Activated T-helper 2 cell treated with anti-CD3 and anti-CD28 coated beads, Interferon-gamma antibody, Interleukin-2, Interleukin-4, amounts not matched to agents 10 μg/mL and 5 μg/mL and 100 μg/mL, durations not matched to agents 14 hours and 24 hours and 36 hours (primary cell): ENCODE measurements at places on chromosomes 5 and 9.
A peak's percentile ranks its signal among the peaks of the same experiment; 100 is the strongest.

DNA sequence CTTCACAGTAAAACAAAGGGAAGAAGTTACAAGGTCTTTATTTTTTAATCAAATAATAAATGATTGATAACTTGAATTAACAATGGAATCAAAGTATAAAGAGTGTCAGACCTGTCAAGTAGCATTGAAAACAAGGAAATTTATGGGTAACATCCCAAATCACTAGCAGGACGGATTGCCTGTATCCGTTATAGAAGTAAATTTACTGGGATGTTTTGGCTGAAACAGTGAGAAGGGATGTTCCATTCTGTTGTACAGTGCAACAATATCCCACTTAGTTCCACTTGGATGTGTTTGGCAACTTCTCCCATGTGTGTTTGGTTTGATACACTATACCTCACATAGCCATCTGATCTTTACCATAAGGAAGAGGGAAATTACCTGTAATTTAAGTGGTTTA lies 421.0 kb upstream of the CHD1 start:
- H3K4me1 ChIP-seq, result no peaks in the 10 kb centered on the region
- H3K4me3 ChIP-seq, result no peak overlapping the region
- no peaks in the 10 kb centered on the region for H3K27me3 ChIP-seq
- no peaks in the 10 kb centered on the region for H3K36me3 ChIP-seq

DNA sequence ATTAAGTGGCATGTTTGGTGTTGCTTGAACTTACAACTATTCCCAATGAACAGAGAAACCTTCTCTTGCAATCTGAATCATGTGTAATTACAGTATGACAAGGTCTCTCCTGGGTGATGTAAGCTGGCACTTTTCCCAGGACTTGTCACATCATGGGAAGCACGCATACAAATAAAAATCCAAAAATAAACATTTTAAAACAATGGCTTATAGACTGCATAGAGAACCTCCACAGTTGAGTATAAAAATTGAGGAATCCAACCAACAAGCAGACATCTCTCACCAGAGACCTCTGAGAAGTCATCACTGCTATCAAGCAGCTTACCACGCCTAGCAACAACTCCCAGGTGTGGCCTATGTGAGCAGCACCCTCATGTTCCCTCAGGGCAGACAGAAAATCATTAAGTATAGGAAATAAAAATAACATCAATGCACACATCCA lies 3.9 kb downstream of the MLLT3 start:
- H3K27me3 ChIP-seq, result no peaks in the 10 kb centered on the region
- peaks cover 39% of the 10 kb centered on the region for H3K4me1 ChIP-seq
- no peak overlapping the region for H3K4me3 ChIP-seq
- no peak overlapping the region for H3K27ac ChIP-seq
- H3K36me3 ChIP-seq, result peaks cover 37% of the 10 kb centered on the region
- DNase-seq, result no peak

GRCh38 chr5:80915716-80916115 lies 44.4 kb upstream of the RASGRF2 start:
- H3K27ac ChIP-seq, result no peak overlapping the region
- DNase-seq, result no peak
- H3K4me1 ChIP-seq, result peaks cover 13% of the 10 kb centered on the region
- H3K4me3 ChIP-seq, result no peak overlapping the region
- H3K36me3 ChIP-seq, result peaks cover 5% of the 10 kb centered on the region

GRCh38 chr5:6545770-6546690 lies 86.8 kb downstream of the NSUN2 start:
- no peaks in the 10 kb centered on the region for H3K36me3 ChIP-seq
- no peak overlapping the region for H3K27ac ChIP-seq
- peaks cover under 1% of the 10 kb centered on the region for H3K27me3 ChIP-seq
- no peak for DNase-seq

DNA sequence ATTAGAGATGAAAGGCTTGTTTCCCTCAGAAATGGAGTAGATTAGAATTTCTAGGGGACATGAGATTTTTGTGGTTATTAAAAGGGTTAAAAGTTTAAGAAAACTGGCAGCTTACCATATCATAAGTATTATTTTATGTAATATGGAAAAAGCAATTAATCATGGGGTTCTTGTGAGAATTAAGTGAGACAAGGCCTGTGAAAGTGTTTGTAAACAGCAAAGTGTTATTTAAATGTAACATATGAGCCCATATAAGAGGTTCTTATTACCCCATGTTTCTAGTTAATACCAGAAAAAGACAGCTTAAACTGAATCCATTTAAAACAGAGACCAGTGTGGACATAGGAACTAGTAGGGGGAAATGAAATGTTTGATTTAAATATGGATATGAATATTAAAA lies 241.1 kb upstream of the PIK3R1 start:
- H3K27me3 ChIP-seq, result no peaks in the 10 kb centered on the region
- H3K4me1 ChIP-seq, result no peaks in the 10 kb centered on the region
- no peak for DNase-seq
- no peaks in the 10 kb centered on the region for H3K36me3 ChIP-seq

- DNase-seq, result no peak
- no peak overlapping the region for H3K4me3 ChIP-seq
- no peaks in the 10 kb centered on the region for H3K36me3 ChIP-seq
These were observed 82.2 kb upstream of the BRINP1 start for GRCh38 chr9:119451426-119451825.

GRCh38 chr5:38515646-38516045 lies 40.8 kb downstream of the LIFR start:
- no peaks in the 10 kb centered on the region for H3K36me3 ChIP-seq
- no peak for DNase-seq
- peaks cover 5% of the 10 kb centered on the region for H3K27me3 ChIP-seq
- H3K27ac ChIP-seq, result no peak overlapping the region

- peaks cover 7% of the 10 kb centered on the region for H3K4me1 ChIP-seq
- H3K4me3 ChIP-seq, result no peak overlapping the region
- H3K36me3 ChIP-seq, result no peaks in the 10 kb centered on the region
- peaks cover 34% of the 10 kb centered on the region for H3K27me3 ChIP-seq
- no peak overlapping the region for H3K27ac ChIP-seq
These were observed 11.1 kb downstream of the UNC5A start for GRCh38 chr5:176821441-176821840.

GRCh38 chr5:93735378-93735777 lies 6.0 kb downstream of the POU5F2 start:
- no peak overlapping the region for H3K4me3 ChIP-seq
- no peak overlapping the region for H3K27ac ChIP-seq
- no peaks in the 10 kb centered on the region for H3K4me1 ChIP-seq
- no peaks in the 10 kb centered on the region for H3K36me3 ChIP-seq
- no peaks in the 10 kb centered on the region for H3K27me3 ChIP-seq
- no peak for DNase-seq

DNA sequence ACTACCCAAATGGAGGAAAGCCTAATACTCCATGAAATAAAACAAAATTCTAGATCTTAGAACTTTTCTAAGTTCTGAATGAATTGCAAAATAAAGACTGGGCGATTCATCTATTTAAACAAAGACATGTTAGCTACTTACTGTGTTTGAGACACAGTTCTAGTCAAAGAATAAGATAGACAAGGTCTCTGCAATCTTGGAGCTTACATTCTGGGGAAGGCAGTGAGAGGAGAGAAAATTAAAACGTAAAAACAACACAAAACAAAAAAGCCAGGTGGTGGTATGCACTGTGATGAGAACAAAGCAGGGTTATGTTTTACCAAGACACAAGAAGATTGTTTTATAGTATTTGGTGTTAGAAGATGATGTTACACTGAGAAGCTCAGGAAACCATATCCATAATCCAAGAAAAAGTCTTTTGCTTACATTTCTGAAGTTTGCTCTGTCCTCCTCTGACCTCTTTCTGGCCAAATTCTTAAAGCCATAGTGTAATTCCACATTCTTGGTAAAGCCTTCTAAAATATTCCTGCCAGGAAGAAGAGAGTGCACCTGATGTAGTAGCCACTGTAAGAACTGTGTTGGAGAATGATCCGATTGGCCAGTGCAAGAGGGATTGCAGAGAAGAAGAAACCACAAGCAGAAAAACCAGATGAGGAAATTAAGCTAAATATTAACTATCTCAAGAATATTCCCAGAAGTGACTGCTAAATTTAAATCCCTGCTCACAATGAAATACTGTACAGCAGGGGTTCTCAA lies 218.4 kb downstream of the PCSK1 start:
- DNase-seq, result no peak
- H3K36me3 ChIP-seq, result no peaks in the 10 kb centered on the region
- H3K4me1 ChIP-seq, result peaks cover 4% of the 10 kb centered on the region
- H3K27ac ChIP-seq, result no peak overlapping the region

DNA sequence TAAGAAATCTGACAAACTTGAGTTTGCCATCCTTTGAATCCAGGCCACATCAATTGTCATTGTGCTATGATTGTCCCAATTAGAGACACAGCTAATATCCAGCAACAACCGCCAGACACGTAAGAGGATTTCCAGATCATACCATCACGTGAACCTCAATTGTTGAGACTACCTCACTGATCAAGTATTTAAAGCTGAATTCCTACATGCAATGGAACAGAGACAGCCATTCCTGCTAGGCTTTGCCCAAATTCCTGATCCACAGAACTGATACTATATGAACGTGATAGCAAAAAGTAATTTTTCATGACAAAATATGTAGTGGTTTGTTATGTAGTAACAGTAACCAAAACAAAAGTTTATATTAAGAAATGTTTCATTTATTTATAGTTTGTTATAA lies 657.7 kb downstream of the PRR16 start:
- no peaks in the 10 kb centered on the region for H3K27me3 ChIP-seq
- DNase-seq, result no peak
- no peak overlapping the region for H3K4me3 ChIP-seq
- H3K4me1 ChIP-seq, result no peaks in the 10 kb centered on the region

DNA sequence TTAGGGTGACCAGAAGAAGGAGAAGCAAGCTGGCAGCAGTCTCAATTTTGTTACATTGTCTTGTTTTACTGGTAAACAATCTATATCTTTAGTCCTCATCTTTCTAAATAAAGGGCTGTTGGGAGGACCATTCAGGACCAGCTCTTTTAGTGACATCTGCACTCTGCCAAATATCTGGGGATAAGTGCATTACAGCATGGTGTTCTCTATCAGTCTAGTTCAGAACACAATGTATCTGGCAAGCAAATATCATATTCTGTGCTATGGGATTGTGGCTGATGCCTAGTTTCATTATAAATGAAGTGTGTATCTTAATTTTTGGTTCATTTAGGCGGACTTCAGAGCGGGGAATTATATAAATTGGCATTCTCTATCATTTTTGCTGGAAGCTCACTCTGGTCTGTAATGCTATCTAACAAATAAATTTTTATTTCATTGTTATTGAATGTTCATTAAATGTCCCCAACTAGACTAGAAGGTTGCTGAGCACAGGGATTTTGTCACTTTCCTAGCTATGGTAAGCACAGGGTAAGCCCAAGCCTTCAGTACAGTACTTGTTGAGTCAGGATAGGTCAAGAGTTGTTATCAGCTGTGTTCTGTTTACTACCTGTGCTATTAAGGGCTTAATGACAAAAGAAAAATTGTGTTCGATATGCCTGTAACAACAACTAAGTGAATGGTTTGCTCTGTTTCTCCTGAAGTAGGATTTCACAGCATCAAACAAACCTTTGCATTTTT lies 11.9 kb downstream of the WDR31 start:
- H3K4me1 ChIP-seq, result no peaks in the 10 kb centered on the region
- DNase-seq, result no peak
- no peak overlapping the region for H3K4me3 ChIP-seq

GRCh38 chr5:81495286-81495685 lies 101.4 kb upstream of the ACOT12 start:
- no peaks in the 10 kb centered on the region for H3K27me3 ChIP-seq
- no peak for DNase-seq
- no peaks in the 10 kb centered on the region for H3K36me3 ChIP-seq
- H3K4me1 ChIP-seq, result no peaks in the 10 kb centered on the region

DNA sequence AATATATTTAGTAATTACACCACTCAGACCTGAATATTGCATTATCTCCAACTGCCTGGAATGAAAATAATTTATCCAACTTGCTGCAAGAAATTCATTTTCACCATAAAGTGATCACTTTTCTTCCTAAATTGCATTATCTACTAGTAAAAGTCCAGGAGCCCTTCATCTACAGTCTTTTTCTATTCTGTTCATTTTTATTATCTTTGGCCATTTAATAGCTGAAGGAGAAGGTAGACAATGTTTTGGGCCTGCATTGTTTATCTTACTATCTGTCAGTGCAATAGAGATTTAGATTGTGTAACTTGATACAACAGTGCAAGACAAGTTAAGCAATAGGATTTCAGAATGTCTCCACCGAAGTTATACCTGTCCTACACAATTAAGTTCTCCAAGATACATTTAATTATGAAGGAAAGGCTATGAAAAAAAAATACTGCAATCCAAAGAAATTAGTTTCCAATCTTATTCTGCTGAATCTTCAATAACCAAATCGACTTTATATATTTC lies 1339.7 kb upstream of the CDH6 start:
- H3K27ac ChIP-seq, result no peak overlapping the region
- H3K36me3 ChIP-seq, result no peaks in the 10 kb centered on the region
- DNase-seq, result no peak
- H3K4me3 ChIP-seq, result no peak overlapping the region

DNA sequence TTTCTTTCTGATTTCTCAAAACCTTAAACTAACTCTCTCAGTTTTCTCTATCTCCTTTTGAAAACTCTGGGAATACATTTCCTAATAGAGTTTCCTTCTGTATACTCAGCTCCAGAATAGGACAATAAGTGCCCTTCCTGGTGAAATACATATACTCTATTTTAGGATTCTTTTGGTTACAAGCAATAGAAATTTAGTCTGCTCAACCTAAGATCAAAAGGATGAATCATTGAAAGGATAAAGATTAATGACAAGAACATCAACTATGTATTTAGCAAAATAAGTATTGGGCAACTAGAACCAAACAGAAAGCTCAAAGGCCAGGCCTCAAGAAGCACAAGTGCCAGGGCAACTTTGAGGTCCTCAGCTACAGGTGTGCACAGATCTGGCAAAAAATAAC lies 127.1 kb downstream of the ADAMTSL1 start:
- no peak for DNase-seq
- no peaks in the 10 kb centered on the region for H3K36me3 ChIP-seq
- H3K4me1 ChIP-seq, result no peaks in the 10 kb centered on the region
- no peak overlapping the region for H3K27ac ChIP-seq
- H3K4me3 ChIP-seq, result no peak overlapping the region

GRCh38 chr9:133627341-133627740 lies 8.8 kb upstream of the DBH start:
- peaks cover 2% of the 10 kb centered on the region for H3K4me1 ChIP-seq
- H3K27ac ChIP-seq, result no peak overlapping the region
- no peak for DNase-seq

DNA sequence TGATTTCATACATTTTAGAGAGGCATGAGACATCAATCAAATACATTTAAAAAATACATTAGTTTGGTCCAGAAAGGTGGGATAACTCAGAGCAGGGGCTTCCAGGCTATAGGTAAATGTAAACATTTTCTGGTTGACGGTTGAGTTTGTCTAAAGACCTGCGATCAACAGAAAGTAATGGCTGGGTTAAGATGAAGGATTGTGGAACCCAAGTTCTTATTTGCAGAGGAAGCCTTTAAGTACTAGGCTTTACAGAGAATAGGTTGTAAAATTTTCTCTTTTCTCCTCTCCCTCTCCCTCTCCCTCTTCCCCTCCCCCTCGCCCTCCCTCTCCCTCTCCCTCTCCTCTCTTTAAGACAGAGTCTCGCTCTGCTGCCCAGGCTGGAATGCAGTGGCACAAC lies 50.8 kb downstream of the PTTG1 start:
- H3K4me3 ChIP-seq, result peak overlapping the region; percentile 96
- no peak for DNase-seq
- no peaks in the 10 kb centered on the region for H3K27me3 ChIP-seq
- peaks cover 69% of the 10 kb centered on the region for H3K4me1 ChIP-seq

- H3K4me1 ChIP-seq, result peaks cover 78% of the 10 kb centered on the region
- H3K36me3 ChIP-seq, result peaks cover 12% of the 10 kb centered on the region
- peak overlapping the region; percentile 80 for H3K27ac ChIP-seq
- DNase-seq, result peak; percentile 38
- no peaks in the 10 kb centered on the region for H3K27me3 ChIP-seq
These were observed 26.9 kb upstream of the ADAM19 start for GRCh38 chr5:157602505-157602904.

- no peak overlapping the region for H3K4me3 ChIP-seq
- H3K36me3 ChIP-seq, result peaks cover 36% of the 10 kb centered on the region
- no peaks in the 10 kb centered on the region for H3K4me1 ChIP-seq
- DNase-seq, result no peak
These were observed 77.3 kb downstream of the LRSAM1 start for GRCh38 chr9:127528422-127529251.
